ENCODE measurements at places on chromosomes 3 and 15. TPM values are rescaled to one million over a fixed set of nuclear protein-coding genes. Genes with fewer than 3 reads are reported as not detected.

SLC2A2 gene
- not detected for total RNA-seq

DNA sequence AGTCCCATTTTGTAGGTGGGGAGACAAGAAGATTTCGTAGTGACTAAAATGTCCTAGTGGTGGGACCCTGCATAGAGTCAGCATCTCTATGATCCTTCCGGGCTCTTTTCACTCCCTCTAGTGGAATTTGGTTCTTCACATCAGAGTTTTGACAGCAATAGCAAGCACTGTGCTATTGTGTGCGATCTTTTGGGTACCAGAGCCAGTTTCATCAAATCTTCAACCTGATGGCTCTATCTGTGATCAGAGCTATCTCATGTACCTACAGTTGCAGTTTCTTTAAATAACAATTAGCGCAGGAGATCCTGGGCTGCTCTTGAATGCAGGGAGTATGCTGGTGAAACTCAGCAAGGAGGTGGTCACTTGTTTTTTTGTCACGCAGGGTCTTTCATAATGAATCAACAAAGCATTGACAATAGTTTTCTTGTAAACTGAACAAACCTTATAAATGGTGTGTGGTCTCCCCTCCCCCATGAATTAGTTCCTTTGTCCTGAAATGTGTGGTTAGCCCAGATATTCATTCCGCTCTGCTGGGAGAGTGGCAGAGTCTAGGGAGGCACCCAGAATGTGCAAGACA, 257.2 kb upstream of the SOX2 start:
- no peak for DNase-seq

GRCh38 chr3:145953316-145953715, 207.7 kb downstream of the PLOD2 start:
- no peak for DNase-seq

GRAMD2A gene
- 36.1 TPM for total RNA-seq

DNA sequence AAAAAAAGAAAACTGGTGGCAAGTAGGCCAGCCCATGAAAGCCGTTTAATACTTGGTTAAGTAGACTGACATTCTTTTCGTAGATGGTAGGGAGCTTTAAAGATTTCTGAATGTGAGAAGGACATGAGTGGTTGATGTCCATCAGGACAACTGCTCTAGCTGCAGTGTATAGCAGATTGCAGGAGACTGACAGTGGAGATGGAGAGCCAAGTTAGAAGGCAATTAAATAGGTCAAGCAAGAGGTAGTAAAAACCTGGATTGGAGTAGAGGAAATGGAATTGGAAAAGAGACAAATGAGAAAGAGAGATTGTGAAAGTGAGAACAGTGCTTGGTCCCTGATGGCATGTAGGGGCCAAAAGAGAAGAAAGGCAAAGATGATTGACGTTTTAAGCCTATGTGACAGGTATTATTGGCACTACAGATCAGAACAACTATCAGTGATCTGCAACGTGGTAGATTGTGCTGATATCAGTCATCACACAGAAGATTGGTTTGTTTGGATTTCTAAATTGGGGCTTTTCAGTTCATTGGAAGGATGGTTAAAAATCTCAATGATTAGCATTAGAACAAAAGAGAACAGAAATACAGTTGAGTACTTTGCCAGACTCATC, 74.0 kb downstream of the CNTN4 start:
- DNase-seq = no peak

GRCh38 chr15:70875001-70875782, 17.0 kb downstream of the THAP10 start:
- no peak for DNase-seq

ALDH1A2 gene
- 26.6 TPM for total RNA-seq
